ENCODE measurements at places on chromosomes 4 and X.

DNA sequence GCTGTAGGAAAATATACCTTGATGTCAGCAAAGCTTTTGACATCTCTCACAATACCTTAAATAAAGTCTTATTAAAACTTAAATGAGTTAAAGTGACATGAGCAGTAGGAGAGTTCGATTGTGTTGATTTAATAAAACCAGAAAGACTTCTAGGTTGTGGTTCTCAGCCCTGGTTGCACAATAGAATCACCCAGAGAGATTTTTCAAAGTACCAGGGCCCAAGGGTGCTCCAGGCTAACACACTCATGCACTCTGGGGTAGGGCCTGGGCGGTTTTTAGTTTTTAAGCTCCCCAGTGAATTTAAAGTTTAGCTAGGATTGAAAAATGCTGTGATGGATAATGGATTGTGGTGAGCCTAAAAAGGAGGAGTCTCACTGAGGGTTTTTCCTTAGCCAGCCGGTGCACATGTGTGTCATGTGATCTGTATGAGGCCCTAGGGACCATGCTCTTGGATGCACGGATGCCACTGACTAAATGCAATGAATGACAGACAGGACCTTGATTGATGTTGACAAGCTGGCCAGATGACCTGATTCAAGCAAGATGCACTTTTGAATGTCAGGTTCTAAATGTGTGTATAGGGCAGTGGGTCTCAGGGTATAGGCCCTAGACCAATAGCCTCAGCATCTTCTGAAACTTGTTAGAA, 185.0 kb downstream of the PTTG2 start:
- DNase-seq: no peak

- DNase-seq: no peak
Measured at GRCh38 chr4:145865274-145865941, 73.2 kb downstream of the ZNF827 start.

DNA sequence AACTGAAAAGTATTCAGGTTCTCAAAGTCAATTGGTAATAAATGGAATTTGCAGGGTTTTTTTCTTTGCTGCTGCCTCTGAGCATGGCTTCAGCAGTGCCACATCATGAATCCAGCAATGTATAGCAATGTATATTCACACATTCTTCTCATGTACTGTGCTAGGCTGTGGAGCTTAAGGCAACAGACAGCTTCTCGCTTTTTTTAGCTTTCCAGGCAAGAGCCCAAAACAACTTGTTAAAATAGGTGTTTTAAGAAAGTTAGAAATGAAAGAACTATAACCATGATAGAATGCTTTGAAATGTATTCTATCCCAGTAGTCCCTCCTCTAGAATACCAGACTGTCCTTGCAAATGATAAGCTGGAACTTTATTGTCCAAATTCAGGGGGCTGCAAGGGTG, 30.4 kb downstream of the SMIM43 start:
- no peak for DNase-seq

DNA sequence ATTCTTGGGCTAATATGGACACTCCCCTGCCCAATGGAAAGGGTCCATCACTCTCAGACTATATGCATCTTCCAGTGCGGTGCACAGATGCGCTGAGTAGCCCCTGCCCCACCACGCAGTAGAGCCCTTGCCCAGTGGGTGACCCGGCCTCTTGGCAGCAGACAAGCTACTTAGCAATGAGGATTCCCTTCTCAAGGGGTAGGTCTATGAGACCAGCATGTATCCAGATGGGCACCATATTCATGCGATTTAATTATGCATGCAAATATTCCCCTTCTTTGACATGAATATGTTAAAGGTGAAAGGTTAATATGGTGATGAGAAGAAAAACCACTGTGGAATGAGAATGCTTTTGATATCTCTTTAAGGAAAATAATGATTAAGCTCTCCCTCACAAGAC, 77.7 kb downstream of the ZNF827 start:
- no peak for DNase-seq

GRCh38 chrX:21838937-21839333, 482 bp upstream of the MBTPS2 start:
- no peak for DNase-seq

All from nephron progenitor cell (in vitro differentiated cells).